CD4-positive, alpha-beta T cell treated with Interleukin-6 for 4 hours (primary cell): ENCODE measurements at places on chromosomes 2 and 18.

GRCh38 chr18:79786786-79787526, 10.8 kb upstream of the KCNG2 start:
- DNase-seq, result no peak

GRCh38 chr2:239236043-239236807, 164.6 kb downstream of the HDAC4 start:
- DNase-seq, result no peak

DNA sequence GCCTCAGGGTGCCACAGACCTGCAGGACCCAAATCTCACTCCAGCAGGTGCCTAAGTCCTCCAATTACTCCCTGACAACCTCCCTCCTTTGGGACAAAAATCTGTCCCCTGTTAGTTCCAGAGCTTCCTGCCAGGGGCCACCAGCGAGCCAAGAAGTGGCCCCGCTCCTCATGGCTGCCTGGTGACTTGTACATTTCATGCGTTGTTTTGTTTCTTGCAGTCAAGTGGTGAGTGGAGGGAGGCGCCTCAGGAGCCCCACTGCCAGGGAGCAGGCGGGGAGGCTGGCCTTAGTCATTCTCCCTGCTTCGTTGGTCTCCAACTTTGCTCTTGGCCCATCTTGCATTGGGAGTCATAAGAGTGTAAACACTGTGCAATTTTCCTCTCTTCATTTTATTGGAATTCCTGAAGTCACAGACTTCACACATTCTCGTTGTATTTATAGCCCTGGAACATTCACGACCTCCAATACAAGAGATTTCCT, 81.3 kb downstream of the KCNF1 start:
- no peak for DNase-seq

DNA sequence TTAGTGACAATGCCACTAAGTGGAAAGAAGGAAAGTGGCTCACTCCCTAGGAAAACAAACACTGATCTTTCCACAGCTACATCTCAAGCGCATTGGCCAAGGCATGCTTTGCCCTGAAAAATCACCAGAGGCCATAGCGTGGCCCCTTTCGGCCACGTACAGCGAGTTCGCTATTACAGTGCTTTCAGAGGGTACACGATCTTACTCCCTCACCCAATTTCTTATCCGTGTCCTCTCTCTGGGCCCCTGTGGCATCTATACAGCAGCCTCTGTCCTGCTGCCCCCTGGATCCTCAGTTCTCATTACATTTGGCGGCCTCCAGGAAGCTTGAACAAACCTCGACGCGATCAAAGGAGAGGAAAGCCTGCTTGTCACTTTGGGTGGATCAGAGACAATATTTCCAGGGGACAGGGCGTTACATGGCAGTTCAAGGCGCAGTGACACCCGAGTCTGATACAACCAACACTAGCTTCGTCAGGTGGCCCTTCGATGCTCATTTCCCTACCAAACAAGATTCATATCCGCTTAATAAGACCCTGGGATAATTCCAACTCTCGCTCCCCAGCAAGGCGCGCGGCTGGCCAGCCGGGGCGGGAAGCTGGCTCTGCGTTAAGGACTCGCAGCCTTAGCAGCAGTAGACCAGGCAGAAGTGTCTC, 941 bp downstream of the SKOR2 start:
- no peak for DNase-seq

GRCh38 chr2:228986961-228987360, 284.1 kb downstream of the PID1 start:
- no peak for DNase-seq

DNA sequence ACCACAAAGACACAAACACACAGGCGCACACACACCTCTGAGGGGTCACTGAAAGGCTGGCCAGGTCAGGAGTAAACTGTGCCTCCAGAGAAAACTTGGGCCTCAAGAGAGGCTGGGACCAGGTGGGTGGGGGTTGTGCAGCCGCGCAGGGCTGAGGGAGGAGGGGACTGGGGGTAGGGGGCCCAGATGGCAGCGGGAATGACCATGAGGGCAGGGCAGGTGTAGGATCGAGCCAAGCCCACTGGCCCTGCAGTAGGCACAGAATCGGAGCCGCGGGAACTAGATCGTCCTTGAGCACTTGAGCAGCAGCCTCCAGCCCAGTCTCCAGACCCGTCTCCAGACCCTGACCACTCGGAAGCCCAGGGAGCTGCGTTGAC, 36.8 kb downstream of the ANKMY1 start:
- DNase-seq, result no peak

DNA sequence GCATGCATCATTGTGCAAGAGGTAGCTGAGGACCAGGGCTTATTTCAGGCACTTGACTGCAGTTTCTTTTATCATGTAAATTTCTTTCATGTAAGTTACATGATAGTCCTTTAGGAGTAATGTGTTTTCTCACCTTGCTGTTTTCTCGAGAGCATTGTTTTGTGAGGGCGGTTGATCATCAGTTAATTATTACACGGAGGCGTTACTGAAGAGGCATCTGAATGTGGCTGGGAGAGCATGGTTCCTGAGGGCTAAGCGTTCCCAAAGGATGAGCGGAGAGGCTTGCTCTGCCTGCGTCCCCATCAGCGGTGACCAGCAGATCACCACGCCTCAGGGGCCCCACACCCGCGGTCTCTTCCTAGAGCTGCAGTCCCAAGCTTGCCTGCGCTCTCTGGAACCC, 156.1 kb upstream of the NFATC1 start:
- DNase-seq, result no peak

- DNase-seq, result no peak
Observed at GRCh38 chr2:16413947-16414346, 251.7 kb downstream of the CYRIA start.

GRCh38 chr2:42053791-42054701, 6.2 kb downstream of the PKDCC start:
- DNase-seq, result no peak

DNA sequence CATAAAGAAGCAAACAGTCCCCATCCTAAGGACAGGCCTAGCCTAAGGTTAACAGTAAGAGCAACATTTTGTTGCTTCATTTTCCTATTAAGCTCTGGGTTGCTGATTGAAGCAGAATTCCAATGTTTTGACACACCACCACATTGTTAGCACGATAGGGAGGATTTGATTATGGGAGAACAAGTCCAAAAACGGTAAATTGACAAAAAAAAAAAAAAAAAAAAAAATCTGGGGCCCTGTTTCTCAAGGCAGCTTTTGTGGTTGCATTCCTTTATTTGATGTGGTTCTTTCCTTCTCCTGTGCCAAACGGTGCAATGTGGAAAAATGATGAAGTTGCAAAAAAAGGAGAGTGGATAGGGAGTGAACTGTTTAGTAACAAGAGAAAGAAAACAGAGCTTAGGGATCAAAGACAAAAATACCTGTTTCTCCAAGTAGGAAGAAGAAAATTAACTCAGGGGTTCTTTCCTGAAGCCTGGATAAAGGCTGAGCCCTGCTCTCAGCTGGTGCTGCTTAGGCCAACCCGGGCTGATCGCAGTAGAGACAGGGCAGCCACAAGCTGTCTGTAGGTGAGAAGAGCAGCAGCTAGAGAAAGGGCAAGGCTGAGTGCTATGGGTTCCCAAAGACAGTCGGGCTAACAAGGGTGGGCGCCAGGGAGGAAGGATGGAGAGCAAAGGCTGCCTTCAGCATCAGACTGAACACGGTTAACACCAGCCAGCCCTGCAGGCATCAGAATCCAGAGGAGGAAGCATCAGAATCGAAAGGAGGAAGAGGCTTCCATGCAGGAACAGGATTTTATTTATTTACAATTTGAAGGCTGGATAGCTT, 167.8 kb upstream of the FOSL2 start:
- DNase-seq, result no peak

DNA sequence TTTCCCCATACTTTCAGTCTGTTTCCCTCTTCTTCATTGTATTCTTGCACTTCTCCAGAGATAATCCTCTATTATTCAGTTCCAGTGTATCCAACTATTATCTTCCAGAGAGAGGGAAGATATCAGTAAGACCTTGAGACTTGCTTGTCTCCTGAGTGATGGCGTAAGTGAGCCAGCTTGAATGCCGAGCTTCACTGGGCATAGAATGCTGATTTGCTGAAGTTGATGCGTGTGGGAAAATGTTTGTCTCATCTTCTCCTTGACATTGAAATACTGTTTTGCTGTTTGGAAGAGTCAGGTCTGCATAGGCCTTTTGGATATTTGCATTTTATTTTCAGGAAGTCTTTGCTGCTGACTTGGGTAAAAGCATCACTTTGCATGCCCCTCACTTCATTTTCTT, 41.1 kb upstream of the MGAT5 start:
- DNase-seq, result no peak

- DNase-seq, result no peak
Observed at GRCh38 chr2:239235311-239235710, 165.5 kb downstream of the HDAC4 start.

GRCh38 chr2:232537079-232537478, 2.4 kb upstream of the CHRNG start:
- no peak for DNase-seq

DNA sequence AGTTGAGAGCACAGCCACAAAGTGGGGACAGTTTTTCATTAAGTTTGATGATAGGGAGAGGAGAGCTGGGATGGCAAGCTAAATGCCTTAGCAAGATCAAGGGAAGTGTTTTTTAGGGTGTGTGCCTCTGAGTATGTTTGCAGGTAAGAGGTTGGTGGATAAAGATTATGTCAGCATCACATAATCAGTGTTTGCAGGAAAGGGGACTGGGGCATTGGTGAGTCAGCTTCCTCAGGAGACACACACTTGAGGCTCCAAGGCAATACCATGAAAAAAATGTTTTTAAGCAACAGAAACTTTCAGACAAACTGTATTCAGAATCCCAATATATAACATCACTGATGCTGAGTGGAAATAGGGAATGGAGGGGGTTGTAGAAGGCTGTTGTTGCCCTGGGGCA, 25.4 kb upstream of the DTNB start:
- no peak for DNase-seq

DNA sequence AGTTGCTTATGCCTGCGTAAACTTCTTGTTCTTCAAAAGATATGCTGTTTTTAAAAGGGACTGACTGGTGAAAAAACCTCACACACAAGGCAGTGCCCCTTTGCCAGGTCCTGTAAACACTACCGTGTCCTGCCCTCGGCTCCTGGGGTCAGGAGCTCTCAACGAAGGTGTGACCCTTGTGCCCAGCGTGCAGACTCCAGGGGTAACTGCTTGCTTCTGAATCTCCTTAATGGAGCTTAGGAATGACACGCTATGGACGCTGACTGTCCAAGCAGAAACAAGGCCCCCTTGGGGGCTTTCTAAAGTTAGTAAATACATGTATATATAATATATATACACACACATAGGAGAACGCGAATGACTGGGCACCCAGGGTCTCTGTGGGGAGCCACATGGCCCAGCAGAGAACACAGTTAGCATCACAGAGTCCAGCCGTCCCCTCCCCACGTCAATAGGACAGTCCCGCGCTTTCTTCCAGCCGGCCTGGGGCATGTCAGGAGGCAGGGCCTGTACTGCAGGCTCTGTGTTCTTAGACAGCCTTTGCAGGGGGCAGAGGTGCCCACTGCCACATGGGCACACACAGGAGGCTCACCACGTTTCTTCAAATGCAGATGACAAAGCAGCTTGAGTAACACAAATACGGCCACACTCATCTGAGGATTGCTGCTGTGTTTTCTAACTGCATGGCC, 96.1 kb downstream of the HDAC4 start:
- no peak for DNase-seq

- no peak for DNase-seq
Observed at GRCh38 chr2:239788576-239789098, 236.5 kb downstream of the NDUFA10 start.

- peak; percentile 58 for DNase-seq
Observed at GRCh38 chr2:225041207-225041850, 939 bp downstream of the DOCK10 start.

GRCh38 chr2:196162586-196163175, 8.7 kb downstream of the STK17B start:
- DNase-seq, result peak; percentile 32

GRCh38 chr2:3703757-3704355, 481 bp downstream of the DCDC2C start:
- no peak for DNase-seq

DNA sequence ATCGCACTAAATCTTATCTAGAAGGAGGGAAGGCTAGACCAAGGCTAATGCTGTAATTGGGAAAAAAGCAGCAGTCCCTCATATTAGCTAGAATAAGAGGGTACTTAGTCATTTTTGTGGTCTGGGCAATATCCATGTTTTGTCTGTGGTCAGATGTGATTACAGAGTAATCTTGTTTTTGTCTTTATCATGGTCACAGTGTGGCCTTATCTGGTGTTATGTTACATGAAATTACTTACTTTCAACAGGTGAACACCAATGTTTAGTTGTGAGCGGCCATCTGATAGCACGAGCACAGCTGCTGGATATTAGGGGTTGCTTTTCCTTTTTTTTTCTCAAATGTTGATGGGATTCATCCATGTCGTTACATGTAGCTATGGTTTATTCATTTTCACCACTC, 23.7 kb upstream of the PLEKHM3 start:
- DNase-seq, result no peak

- DNase-seq, result no peak
Observed at GRCh38 chr2:227933884-227934283, 62.5 kb downstream of the DAW1 start.

GRCh38 chr2:197835293-197835692, 30.9 kb downstream of the PLCL1 start:
- DNase-seq, result no peak

DNA sequence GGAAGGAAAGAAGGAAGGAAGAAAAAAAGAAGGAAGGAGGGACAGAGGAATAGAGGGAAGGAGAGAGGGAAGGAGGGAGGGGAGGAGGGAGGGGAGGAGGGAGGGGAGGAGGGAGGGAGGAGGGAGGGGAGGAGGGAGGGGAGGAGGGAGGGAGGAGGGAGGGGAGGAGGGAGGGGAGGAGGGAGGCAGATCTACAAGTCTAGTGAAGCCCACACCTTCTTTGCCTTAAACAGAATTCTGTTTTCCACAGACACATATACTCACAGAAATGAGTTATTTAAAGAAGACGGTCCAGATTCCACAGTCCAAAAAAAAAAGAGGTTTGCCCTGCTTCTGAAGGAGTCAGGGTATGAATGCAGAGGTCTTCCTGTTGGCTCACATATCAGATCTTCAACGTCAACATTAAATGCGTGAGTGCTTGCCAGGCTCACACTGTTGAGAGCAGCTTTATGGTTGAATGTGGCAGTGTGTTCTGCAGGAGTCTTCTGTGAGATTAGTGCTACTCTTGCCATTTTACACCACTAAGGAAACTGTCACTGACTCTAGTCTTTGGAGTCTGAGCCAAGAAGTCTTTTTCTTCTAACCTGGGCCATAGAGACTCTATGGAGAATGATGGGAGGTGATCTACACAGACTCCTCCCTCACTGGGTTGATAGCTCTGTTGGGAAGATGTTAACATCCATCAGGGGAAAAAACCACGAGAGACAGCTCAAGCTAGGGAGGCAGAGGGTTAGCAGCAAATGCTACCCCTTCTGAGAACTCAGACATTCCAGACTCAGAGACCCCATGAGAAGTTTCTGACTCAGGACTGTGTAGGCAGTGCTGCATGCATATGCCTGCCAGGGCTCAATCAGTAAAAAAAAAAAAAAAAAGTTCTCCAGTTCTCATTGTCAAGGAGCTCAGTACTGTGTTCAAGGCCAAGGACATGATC, 23.3 kb downstream of the PAX8 start:
- no peak for DNase-seq
